Left ventricle myocardium superior (tissue), 1 donor: ENCODE measurements at places on chromosomes 6 and 20. TPM values are rescaled to one million over a fixed set of nuclear protein-coding genes. Genes with fewer than 3 reads are reported as not detected.

DNA sequence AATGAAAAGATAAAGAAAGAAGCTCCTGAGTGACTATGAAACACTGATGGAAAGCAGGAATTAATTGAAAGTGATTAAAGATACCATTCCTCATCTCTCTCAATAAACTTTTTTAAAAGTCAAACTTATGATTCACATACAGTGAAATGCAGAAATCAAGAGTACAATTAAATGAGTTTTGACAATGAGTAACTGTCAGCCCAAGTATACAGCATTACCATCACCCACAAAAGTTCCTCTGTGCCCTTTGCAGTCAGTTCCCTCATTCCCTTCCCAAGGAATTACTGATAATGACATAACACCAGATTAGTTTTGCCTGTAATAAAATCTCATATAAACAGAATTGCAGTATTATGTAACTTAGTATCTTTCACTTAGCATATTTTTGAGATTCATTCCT is 44.5 kb downstream of the ATG5 start:
- no peak for DNase-seq

RAD21L1 gene
- total RNA-seq: not detected

- DNase-seq: no peak
These were observed 9.9 kb downstream of the SMOC2 start for GRCh38 chr6:168450917-168451316.

RGS17 gene
- 0.05 TPM for total RNA-seq
